ENCODE measurements at places on chromosomes 12 and 14. TPM values are rescaled to one million over a fixed set of nuclear protein-coding genes. Genes with fewer than 3 reads are reported as not detected.

- H3K27me3 ChIP-seq: no peaks in the 10 kb centered on the region
- no peak overlapping the region for H3K4me3 ChIP-seq
- no peak overlapping the region for H3K27ac ChIP-seq
- no peak for DNase-seq
Observed at GRCh38 chr12:127810041-127810440, 456.9 kb upstream of the TMEM132C start.

DNA sequence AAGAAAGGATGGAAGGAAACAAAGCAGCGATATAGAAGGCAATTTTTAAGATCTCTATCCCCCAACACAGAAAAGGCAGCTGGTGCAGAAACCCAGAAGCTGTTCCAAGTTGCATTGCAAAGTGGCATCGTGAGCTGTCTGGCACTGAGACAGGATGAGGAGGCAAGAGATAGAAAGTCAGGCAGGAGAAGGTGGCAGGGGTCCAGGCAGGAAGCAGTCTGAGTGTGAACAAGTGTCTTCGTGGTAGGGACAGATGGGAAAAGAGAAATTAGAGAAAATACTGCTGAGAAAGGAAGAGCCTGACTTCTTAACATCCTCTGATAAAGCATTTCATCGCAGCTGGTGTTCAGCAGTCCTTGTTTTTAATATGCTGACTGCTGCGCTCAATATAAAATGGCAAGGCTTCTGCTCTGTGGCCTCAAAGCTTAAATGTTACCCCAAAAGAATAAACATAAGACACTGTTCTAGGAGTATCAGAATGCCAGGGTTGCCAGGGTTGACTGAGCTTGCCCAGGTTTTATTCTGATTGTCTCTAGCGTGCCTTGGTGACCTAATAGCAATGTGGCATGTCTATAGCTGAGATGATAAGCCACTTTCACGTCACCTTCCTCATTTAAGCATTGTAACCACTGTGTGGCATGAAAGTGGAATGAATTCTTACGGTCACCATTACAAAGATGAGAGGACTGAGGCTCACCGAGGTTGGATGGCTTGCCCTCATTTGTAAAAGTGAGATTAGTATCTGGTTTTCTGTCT lies 397.6 kb downstream of the NUAK1 start:
- peaks cover 7% of the 10 kb centered on the region for H3K27me3 ChIP-seq
- no peaks in the 10 kb centered on the region for H3K4me1 ChIP-seq
- no peaks in the 10 kb centered on the region for H3K36me3 ChIP-seq
- H3K4me3 ChIP-seq: no peak overlapping the region

DNA sequence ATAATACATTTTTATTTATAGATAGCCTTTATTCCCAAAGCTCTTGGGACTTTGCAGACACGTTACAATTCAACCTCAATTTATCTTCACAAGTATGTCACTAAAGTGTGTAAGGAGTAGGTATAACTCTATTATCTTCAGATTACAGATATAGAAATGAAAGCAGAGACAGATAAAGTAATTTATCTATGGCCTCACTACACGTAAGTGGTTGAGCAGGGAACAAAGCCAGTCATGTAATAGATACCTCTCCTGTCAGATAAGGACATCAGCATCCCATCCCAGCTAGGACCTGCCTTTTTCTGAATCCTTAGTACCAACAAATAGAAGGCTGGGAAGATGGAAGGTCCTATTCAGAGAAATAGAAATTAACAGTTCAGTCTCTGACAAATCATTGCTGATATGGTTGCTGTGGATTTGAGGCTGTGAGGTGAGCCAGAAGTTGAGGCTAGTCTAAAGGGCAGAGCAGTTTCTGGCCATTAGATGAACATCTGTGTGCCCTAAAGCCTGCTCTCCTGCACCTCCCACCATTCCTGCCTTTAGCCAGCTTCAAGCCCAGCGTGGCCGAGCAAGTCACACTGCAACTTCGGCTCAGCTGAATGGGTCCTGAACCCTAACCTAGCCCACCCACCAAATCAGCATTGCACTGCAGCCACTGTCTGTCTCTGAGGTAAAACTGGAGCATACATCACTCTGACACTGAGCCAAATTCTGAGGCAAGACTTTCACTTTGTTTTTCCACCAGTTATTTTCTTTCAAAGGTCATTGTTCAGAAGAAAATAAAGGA lies 71.1 kb upstream of the PLEKHA5 start:
- DNase-seq: no peak
- no peak overlapping the region for H3K27ac ChIP-seq
- H3K36me3 ChIP-seq: no peaks in the 10 kb centered on the region
- H3K4me3 ChIP-seq: no peak overlapping the region
- no peaks in the 10 kb centered on the region for H3K4me1 ChIP-seq
- H3K27me3 ChIP-seq: peaks cover 1% of the 10 kb centered on the region

Gene SERPINA6
- total RNA-seq: not detected

- H3K36me3 ChIP-seq: peaks cover 4% of the 10 kb centered on the region
- H3K4me1 ChIP-seq: peaks cover 91% of the 10 kb centered on the region
- H3K27ac ChIP-seq: peak overlapping the region; percentile 70
- DNase-seq: no peak
- no peak overlapping the region for H3K4me3 ChIP-seq
- no peaks in the 10 kb centered on the region for H3K27me3 ChIP-seq
Observed at GRCh38 chr14:73744175-73744867, 30.1 kb upstream of the PNMA1 start.
